Esophagus muscularis mucosa (tissue), 4 donors: ENCODE measurements at places on chromosomes 4 and X. TPM values are rescaled to one million over a fixed set of nuclear protein-coding genes. Genes with fewer than 3 reads are reported as not detected.

POU4F2 gene
- not detected for total RNA-seq

TCEAL6 gene
- 0.83 TPM for total RNA-seq

LGI2 gene
- total RNA-seq, result 13.7 TPM

REST gene
- 37.6 TPM for total RNA-seq

SGMS2 gene
- 293 TPM for total RNA-seq

CTAG1B gene
- total RNA-seq, result not detected

ART3 gene
- 5.8 TPM for total RNA-seq

DNA sequence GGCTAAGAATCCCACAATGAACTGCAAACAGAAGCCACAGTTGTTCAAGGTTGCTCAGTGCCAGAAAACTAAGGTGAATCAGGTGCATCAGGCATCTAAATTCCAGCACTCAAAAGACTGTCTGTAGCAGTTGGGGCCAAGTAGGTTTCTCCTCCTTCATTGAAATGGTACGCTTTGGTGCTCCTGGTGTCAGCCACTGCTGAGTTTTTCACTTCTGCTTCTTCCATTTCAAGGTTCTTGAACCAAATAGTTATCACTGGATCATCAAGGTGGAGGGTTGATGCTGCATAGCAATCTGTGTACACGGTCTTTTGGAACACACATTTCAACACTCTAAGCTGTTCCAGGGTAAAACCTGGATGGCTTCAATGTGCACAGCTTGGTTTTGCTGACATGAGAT lies 74.4 kb downstream of the TMA16 start:
- no peak for DNase-seq
- no peaks in the 10 kb centered on the region for H3K36me3 ChIP-seq

- no peaks in the 10 kb centered on the region for H3K36me3 ChIP-seq
- H3K4me1 ChIP-seq, result peaks cover 61% of the 10 kb centered on the region
- DNase-seq, result no peak
- no peaks in the 10 kb centered on the region for H3K27me3 ChIP-seq
Observed at GRCh38 chr4:78784236-78784865, 8.2 kb downstream of the BMP2K start.

- no peak overlapping the region for H3K4me3 ChIP-seq
- H3K27me3 ChIP-seq, result no peaks in the 10 kb centered on the region
- no peaks in the 10 kb centered on the region for H3K4me1 ChIP-seq
- no peak for DNase-seq
Observed at GRCh38 chr4:96787766-96788165, 947.9 kb downstream of the PDHA2 start.

GRCh38 chr4:160370046-160370445 lies 1267.2 kb downstream of the RAPGEF2 start:
- H3K4me1 ChIP-seq, result no peaks in the 10 kb centered on the region
- H3K27ac ChIP-seq, result no peak overlapping the region
- no peak overlapping the region for H3K4me3 ChIP-seq
- H3K27me3 ChIP-seq, result no peaks in the 10 kb centered on the region
- no peaks in the 10 kb centered on the region for H3K36me3 ChIP-seq
- no peak for DNase-seq

- no peak overlapping the region for H3K27ac ChIP-seq
- no peaks in the 10 kb centered on the region for H3K36me3 ChIP-seq
- no peak overlapping the region for H3K4me3 ChIP-seq
Observed at GRCh38 chrX:3522101-3522650, 175.7 kb upstream of the MXRA5 start.

GRCh38 chr4:87912164-87913004 lies 63.1 kb upstream of the SPP1 start:
- peaks cover 15% of the 10 kb centered on the region for H3K4me1 ChIP-seq
- no peaks in the 10 kb centered on the region for H3K36me3 ChIP-seq
- no peaks in the 10 kb centered on the region for H3K27me3 ChIP-seq
- H3K27ac ChIP-seq, result no peak overlapping the region
- no peak for DNase-seq
- no peak overlapping the region for H3K4me3 ChIP-seq

- H3K4me1 ChIP-seq, result no peaks in the 10 kb centered on the region
- H3K36me3 ChIP-seq, result no peaks in the 10 kb centered on the region
- H3K27me3 ChIP-seq, result no peaks in the 10 kb centered on the region
- no peak overlapping the region for H3K27ac ChIP-seq
Observed at GRCh38 chr4:163701916-163702315, 207.4 kb downstream of the TMA16 start.

GRCh38 chr4:155208258-155209054 lies at the start of gene NPY2R:
TSS of gene NPY2R (plus strand) at chr4:155208636. CDS start at chr4:155213940, 5,304 bp downstream.
- H3K4me3 ChIP-seq, result peak within 1 kb of the TSS; percentile 30
- H3K36me3 ChIP-seq, result no peaks in the 10 kb centered on the region
- no peaks in the 10 kb centered on the region for H3K27me3 ChIP-seq

GRCh38 chr4:138205531-138206233 lies 36.5 kb downstream of the SLC7A11 start:
- no peaks in the 10 kb centered on the region for H3K36me3 ChIP-seq
- H3K4me3 ChIP-seq, result no peak overlapping the region
- H3K27me3 ChIP-seq, result no peaks in the 10 kb centered on the region
- H3K27ac ChIP-seq, result no peak overlapping the region
- DNase-seq, result no peak

GRCh38 chrX:19372170-19372546 lies 28.4 kb downstream of the PDHA1 start:
- peaks cover 13% of the 10 kb centered on the region for H3K4me1 ChIP-seq
- H3K36me3 ChIP-seq, result no peaks in the 10 kb centered on the region
- no peaks in the 10 kb centered on the region for H3K27me3 ChIP-seq
- no peak for DNase-seq
- H3K4me3 ChIP-seq, result peak overlapping the region; percentile 49

- no peaks in the 10 kb centered on the region for H3K36me3 ChIP-seq
- H3K4me1 ChIP-seq, result peaks cover 18% of the 10 kb centered on the region
- peak overlapping the region; percentile 33 for H3K27ac ChIP-seq
- peak overlapping the region; percentile 29 for H3K4me3 ChIP-seq
- no peaks in the 10 kb centered on the region for H3K27me3 ChIP-seq
Observed at GRCh38 chrX:1248331-1249061, 20.1 kb upstream of the CSF2RA start.

GRCh38 chr4:80189956-80190677 lies 7.2 kb upstream of the PRDM8 start:
- H3K4me1 ChIP-seq, result peaks cover 39% of the 10 kb centered on the region
- H3K27me3 ChIP-seq, result no peaks in the 10 kb centered on the region
- H3K27ac ChIP-seq, result no peak overlapping the region
- H3K36me3 ChIP-seq, result no peaks in the 10 kb centered on the region
- no peak for DNase-seq

DNA sequence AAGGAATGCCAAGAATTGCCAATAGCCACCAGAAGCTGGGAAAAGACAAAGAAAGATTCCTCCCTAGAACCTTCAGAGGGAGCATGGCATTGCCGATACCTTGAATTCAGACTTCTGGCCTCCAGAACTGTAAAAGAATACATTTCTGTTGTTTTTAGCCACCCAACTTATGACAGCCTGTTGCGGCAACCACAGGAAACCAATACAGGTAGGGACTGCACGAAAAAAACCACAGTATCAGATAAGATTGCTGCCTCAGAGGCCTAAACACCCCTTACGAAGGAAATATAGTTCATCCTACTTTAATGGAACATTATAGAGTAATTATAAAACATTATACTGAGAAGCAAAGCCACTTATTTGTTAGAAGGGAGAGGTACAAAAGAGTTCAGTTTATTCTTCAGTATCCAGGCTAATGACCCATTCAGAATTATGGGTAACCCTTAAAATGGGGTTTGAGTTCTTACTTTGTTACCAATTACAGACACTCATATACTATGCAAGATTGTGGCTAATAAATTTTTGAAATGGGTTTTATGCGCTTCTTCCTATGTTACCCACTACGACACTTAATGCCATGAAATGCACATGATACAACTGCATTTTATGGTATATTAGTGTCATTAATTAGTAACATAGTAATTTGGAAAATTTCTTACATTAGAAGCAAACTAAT lies 37.4 kb upstream of the SMIM10L2A start:
- no peaks in the 10 kb centered on the region for H3K4me1 ChIP-seq
- no peak overlapping the region for H3K4me3 ChIP-seq
- no peak for DNase-seq
- no peaks in the 10 kb centered on the region for H3K36me3 ChIP-seq
- no peaks in the 10 kb centered on the region for H3K27me3 ChIP-seq

DNA sequence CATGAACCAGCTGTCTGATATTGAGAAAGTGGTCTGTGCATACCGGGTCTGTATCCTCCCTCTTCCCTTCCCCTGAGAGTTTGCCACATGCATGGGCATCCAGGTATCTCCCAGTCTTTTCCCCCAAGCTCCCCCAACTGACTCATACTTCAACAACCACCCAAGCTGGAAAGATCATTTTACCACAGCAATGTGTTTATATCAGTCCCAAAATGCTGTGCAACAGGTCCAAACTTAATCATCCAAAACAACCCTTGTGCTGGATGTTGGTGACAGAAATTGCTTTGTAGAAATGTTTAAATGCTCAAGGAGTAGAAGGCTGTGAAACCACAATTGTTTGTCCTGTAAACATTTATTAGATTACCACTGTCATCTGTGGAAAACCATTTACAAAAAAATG lies 286.8 kb upstream of the KLF3 start:
- H3K27ac ChIP-seq, result no peak overlapping the region
- no peaks in the 10 kb centered on the region for H3K27me3 ChIP-seq
- H3K4me3 ChIP-seq, result no peak overlapping the region
- peaks cover 2% of the 10 kb centered on the region for H3K4me1 ChIP-seq

- H3K27ac ChIP-seq, result no peak overlapping the region
- no peak overlapping the region for H3K4me3 ChIP-seq
- H3K27me3 ChIP-seq, result no peaks in the 10 kb centered on the region
- peaks cover 10% of the 10 kb centered on the region for H3K36me3 ChIP-seq
- peaks cover 17% of the 10 kb centered on the region for H3K4me1 ChIP-seq
- DNase-seq, result no peak
Observed at GRCh38 chr4:8105306-8106100, 53.1 kb downstream of the ABLIM2 start.

- H3K27me3 ChIP-seq, result no peaks in the 10 kb centered on the region
- H3K27ac ChIP-seq, result peak overlapping the region; percentile 78
- H3K4me3 ChIP-seq, result no peak overlapping the region
- peaks cover 36% of the 10 kb centered on the region for H3K4me1 ChIP-seq
Observed at GRCh38 chr4:139814323-139815015, 148.8 kb downstream of the MGST2 start.

- no peaks in the 10 kb centered on the region for H3K36me3 ChIP-seq
- H3K4me1 ChIP-seq, result no peaks in the 10 kb centered on the region
- no peak overlapping the region for H3K4me3 ChIP-seq
- no peak for DNase-seq
Observed at GRCh38 chr4:170697845-170698244, 608.1 kb upstream of the AADAT start.

GRCh38 chrX:70494441-70494840 lies 49.8 kb downstream of the DLG3 start:
- DNase-seq, result no peak
- H3K4me3 ChIP-seq, result no peak overlapping the region
- no peak overlapping the region for H3K27ac ChIP-seq
- H3K36me3 ChIP-seq, result peaks cover 31% of the 10 kb centered on the region

DNA sequence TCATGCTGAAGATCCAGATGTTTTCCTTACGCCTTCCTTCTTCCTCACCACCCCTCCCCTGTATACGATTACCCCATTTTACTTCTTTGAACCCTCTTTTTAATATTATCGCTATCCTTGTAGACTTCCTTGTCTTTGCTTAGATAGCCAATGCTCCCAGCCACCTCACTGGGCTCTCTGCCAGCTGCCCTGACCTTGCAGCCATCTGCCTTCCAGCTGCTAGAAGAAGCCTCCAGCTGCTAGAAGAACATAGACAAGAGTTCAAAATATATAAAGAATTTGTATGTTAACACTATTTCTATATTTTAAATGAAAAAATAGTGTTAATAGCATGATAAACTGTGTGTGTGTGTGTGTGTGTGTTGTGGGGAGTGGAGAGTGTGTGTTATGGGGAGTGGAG lies 374.7 kb downstream of the ANKRD50 start:
- H3K4me1 ChIP-seq, result no peaks in the 10 kb centered on the region
- H3K4me3 ChIP-seq, result no peak overlapping the region
- DNase-seq, result no peak
- H3K27me3 ChIP-seq, result no peaks in the 10 kb centered on the region

- H3K4me3 ChIP-seq, result no peak overlapping the region
- H3K4me1 ChIP-seq, result no peaks in the 10 kb centered on the region
- no peak overlapping the region for H3K27ac ChIP-seq
- no peaks in the 10 kb centered on the region for H3K27me3 ChIP-seq
Observed at GRCh38 chrX:107467271-107467670, 17.8 kb downstream of the FRMPD3 start.

- DNase-seq, result no peak
- no peak overlapping the region for H3K27ac ChIP-seq
- H3K4me1 ChIP-seq, result no peaks in the 10 kb centered on the region
Observed at GRCh38 chr4:129978315-129978714, 882.4 kb downstream of the C4orf33 start.

- H3K36me3 ChIP-seq, result peaks cover 7% of the 10 kb centered on the region
- no peak overlapping the region for H3K27ac ChIP-seq
- DNase-seq, result no peak
- no peaks in the 10 kb centered on the region for H3K27me3 ChIP-seq
Observed at GRCh38 chr4:1967512-1968149, 41.1 kb downstream of the NELFA start.

- no peak for DNase-seq
- H3K27me3 ChIP-seq, result no peaks in the 10 kb centered on the region
- no peak overlapping the region for H3K4me3 ChIP-seq
Observed at GRCh38 chr4:53548662-53549061, 42.6 kb downstream of the LNX1 start.

DNA sequence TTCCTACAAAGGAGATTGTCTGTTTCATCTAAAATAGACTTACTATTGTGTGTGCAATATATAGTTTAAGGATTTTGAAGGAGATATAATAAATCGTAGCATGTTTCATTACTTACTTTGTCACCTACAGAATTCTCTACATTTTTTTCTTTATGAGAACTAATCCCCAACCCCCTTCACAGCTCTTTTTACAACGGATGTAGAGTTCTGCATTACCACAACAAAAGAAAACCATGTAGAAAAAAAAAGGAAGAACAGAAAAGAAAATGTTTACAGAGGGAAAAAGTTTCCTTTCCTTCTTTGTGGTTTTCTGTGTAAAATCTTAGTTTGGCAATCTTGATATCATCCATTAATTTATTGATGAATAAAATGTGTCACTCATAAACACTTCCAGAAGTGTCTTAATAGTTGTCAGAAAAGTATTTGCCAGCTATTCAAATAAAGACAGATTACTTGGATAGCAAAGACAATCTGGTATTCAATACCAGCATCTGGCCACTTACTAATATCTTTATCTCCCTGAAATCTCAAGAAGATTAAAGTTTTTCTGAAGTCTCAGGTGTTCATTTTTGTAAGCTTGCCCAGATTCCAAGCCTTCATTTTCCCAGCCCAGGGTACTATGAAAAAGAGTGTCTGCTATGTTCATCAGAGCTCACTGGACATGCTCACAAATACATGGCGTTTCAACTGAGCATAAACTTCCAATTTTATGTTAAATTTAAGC lies 806.8 kb downstream of the PCDH19 start:
- no peaks in the 10 kb centered on the region for H3K4me1 ChIP-seq
- H3K27ac ChIP-seq, result no peak overlapping the region
- no peak for DNase-seq
- no peak overlapping the region for H3K4me3 ChIP-seq

GRCh38 chr4:76518241-76518640 lies 83.2 kb downstream of the SHROOM3 start:
- H3K36me3 ChIP-seq, result no peaks in the 10 kb centered on the region
- H3K27ac ChIP-seq, result no peak overlapping the region
- no peaks in the 10 kb centered on the region for H3K27me3 ChIP-seq
- DNase-seq, result no peak
- H3K4me3 ChIP-seq, result no peak overlapping the region
- peaks cover 9% of the 10 kb centered on the region for H3K4me1 ChIP-seq
